ENCODE measurements at places on chromosomes 4 and X.

DNA sequence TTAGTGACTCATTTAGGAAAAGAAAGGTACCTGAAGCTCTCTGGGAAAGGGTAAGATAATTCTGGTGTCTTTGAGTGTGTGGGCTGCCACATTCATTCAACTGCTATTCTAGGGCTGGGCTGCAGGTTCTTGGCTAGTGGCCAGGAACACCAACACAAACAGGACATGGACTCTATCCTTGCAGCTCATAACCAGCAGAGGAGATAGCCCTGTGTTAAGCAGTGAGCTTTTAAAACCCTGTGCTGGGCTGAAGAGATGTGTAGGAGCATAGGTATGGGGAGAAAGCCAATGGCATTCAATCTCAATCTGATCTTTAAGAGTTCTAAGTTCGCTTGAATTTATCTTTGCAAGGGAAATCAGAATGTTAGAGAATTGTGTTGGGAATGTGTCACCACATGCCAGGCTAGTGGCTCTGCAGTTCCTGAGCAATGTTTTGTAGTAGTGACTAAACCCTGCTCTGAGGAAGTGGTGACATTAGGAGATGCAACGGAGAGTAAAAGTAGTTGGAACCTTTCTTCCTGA lies 39.2 kb downstream of the SGMS2 start:
- no peak for DNase-seq

DNA sequence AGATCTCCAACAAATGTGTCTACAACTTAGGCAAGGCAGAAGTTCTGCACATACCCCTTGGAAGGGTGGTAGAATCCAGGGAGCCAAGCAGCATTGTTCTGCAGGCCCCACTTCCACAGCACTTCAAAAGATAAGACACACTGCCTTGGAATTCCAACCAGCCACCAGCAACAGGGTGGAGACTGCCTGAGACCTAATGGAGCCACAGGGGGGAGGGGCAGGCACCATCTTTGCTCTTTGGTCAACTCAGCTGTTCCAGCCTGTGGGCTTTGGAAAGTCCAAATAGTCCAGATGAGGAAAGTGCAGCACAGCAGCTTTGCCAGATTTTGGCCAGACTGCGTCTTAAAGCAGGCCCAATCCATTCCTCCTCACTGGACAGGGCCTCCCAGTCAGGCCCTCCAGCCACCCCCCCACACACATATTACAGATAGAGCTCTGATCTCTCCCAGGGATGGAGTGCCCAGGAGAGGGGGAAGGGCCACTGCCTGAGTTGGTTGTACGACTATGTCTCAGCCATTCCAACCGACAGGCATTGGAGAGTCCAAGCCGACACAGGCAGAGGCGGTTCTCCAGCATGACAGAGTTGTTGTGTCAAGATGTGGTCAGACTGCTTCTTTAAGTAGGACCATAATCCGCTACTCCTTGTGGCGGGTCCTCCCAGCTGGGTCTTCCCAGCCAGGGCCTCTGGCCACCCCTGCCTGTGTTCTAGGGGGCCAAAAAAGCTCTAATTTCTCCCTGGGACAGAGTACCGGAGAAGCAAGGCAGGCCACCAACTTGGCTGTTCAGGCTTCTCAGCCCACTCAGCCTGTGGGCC lies 42.5 kb upstream of the ANTXR2 start:
- no peak for DNase-seq

GRCh38 chr4:38281371-38282071 lies 321.3 kb downstream of the PTTG2 start:
- no peak for DNase-seq

DNA sequence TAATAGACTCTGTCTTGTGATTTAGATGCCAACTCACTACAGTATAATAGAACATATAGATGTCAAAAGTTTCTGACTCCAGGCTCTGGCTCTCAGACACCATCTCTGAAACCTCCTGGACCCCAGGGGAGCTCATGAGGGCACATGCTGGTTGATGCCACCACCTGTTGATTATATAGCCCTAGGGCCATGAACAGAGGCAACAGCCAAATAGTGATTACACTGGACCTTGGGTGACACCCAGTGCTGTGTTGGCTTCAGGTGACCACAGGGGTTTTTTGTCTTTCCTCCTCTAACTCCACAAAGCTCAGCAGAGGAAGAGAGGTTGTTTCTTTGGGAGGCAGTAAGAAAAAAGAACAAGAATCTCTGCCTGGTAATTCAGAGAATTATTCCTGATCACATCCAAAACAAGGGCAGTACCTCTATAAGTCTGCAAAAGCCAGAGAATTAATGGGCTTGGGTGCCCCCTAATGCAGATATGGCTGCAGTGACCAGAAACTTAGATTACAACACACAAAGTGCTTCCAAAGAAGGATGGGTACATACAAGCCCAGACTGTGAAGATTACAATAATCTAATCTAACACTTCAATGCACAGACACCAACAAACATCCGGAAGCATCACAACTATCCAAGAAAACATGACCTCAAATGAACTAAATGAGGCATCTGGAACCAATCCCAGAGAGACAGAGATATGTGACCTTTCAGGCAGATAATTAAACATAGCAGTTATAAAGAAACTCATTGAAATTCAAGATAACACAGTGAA lies 1920.6 kb downstream of the ARAP2 start:
- DNase-seq, result no peak
